ENCODE measurements at places on chromosomes 6 and 20.

GRCh38 chr6:157047951-157048350, 270.8 kb downstream of the ARID1B start:
- no peak for DNase-seq

- DNase-seq = no peak
These were observed 191.2 kb downstream of the ZNF217 start for GRCh38 chr20:53402233-53403005.

- no peak for DNase-seq
These were observed 88.9 kb downstream of the CD109 start for GRCh38 chr6:73784726-73785505.

DNA sequence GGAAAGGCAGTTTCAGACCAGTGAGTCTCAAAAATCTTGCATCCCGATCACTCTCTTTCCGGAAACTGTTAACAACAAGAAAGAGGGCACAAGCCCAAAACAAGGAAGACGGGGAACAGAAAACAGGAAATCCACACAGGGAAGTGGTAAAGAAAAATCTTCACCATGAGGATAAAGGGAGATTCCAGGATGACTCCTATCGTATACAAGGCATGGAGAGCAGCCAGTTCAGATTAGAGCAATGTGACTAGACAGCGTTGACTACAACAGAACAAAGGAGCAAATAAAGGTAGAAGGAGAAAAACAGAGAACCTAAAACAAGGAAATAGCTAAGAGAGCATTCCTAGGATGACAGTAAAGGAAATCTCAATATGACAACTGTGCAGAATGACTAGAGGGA, 26.5 kb downstream of the VNN1 start:
- DNase-seq = no peak

GRCh38 chr20:57051096-57051495, 215.3 kb downstream of the BMP7 start:
- DNase-seq = no peak

DNA sequence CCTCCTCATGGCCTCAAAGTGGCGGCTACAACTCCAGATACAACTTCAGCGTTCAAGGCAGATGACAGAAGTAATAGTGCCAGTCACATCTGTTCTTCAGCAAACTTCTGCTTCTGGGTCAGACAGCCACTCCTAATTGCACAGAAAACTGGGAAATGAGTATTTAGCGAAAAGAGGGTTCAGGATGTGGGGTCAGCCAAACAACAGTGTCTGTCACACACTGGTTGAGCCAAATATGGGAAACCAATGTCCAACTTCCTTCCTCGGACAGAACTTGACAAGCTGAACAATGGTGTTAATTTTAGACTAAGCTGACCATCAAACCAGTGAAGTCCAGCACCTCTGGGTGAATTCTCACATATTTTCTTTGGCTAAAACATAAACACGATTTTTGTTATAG, 22.1 kb downstream of the NUDT3 start:
- no peak for DNase-seq

- DNase-seq = no peak
These were observed 18.4 kb upstream of the CCND3 start for GRCh38 chr6:41960028-41960427.

DNA sequence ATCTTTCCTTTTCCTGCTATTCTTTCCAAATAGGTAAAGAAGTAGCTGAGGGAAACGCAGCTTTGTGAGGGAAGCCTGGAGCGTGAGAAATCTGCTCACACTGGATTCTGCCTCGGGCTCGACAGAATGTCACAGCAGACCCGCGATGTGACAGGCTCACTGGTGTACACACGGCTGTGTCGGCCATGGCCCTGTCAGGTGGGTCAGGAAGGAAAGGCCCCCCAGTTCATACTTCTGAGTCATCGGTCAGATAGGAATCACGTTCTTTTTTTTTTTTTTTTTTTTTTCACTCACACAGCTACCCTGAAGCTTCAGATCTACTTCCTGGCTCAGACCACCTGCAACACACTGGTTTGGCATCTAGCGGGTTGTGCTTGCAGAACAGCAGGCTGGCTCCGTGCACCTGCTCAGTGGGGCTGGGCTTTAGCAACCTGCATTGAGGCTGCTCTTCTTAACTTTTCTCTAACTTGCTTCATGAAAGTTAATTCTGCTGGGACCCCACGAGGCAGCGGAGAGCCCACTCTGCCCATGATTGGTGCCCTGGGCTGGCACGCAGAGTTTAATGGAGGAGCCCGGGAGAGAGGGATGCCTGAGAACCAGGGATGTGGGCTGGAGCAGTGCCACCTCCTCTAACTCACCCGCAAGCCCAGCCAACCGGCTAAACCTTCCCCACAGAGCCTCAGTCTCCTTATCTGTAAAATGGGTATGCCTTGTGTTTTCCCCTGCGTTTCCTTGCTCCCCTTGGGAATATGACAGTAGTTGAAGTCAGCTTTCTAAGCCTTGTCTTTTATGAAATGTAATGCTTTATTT, 61.5 kb upstream of the FNDC1 start:
- DNase-seq = no peak

- DNase-seq = no peak
These were observed 114.7 kb downstream of the GJA10 start for GRCh38 chr6:90008908-90009501.

GRCh38 chr6:148455674-148456558, 113.3 kb downstream of the SASH1 start:
- DNase-seq = peak; percentile 32

- no peak for DNase-seq
These were observed 112.8 kb upstream of the JARID2 start for GRCh38 chr6:15132854-15133670.

DNA sequence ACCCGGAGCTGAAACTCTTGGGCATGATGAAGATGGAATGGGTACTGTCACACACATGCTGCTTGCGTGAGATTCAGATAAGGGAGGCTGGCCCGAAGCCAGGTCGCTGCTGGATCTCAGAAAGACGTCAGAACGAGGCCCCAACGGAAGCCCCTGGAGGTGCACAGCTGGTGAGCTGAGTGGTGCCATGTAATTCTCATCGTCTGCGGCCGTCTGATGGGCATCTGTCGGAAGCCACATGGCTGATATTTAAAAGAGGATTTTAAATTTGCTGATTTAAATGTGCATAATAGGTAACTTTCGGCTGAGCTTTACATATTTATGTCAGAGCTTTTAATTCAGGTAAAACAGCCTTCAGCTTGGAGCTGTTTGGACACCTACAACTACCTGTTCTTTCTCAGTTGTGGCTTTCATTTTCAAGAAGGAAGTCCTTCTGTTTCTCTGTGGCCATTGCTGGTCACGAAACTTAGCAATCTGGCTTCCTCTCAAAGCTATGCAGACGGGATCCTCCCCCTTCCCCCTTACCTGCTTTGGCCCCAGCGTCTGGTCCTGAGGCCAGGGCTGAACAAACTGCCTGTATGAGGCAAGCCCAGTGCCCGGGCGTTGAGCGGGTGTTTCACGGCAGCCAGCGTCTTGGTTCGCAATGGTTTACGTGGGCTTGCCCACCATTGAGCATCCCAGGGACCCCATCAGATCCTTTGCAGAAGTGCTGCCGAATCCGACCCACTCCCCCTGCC, 9.2 kb downstream of the SLCO4A1 start:
- no peak for DNase-seq

- DNase-seq = no peak
These were observed 16.7 kb upstream of the B3GAT2 start for GRCh38 chr6:70973604-70974003.

- no peak for DNase-seq
These were observed 13.4 kb upstream of the CHRNA4 start for GRCh38 chr20:63374504-63374903.

DNA sequence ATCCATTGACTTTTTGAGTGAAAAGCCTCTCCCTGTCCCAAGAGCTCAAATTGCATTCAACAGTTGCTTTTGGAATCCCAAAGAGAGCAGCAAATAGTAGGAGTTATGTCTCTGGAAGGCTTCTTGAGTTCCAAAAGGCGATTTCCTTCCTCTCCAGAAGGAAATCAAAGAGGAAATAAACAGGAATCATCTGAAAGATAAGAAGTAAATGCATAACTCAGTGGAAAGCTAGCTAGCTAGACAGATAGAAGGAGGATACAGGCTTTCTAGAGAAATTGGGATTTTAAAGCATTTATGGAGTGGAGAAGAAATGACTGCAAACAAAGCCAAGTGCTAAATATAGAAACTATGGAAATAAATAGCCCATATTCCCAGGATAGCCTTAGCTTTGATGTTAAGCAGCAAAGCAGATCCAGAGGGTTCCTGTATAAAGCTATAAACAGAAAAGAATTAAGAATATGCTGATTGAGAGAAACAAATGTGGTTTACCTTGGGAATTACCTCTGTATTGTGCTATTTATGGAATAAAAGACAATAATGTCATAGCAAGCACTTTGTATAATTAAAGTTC, 214.7 kb downstream of the PLCB1 start:
- no peak for DNase-seq

GRCh38 chr20:17674722-17675518, 7.1 kb downstream of the RRBP1 start:
- DNase-seq = no peak

DNA sequence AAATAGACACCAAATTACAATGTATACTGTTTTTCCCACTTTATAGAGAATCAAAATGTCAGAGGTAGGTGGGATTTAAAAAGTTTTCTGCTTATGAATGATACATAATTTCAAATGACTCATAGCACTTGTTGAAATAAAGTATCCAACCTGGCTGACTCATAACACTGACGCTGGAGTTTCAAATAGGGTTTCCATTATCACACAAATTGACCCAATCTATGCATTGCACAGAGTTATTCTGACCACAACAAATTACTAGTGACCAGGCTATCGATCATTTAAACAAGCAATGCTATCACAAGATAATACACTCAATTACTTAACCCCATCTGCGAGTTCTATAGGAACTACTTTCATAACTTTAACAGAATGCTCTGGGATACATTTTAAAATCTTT, 31.9 kb upstream of the PRELID3B start:
- no peak for DNase-seq

All from iPS-NIHi11 (cell line).